ENCODE measurements at places on chromosomes 5 and 9. TPM values are rescaled to one million over a fixed set of nuclear protein-coding genes. Genes with fewer than 3 reads are reported as not detected.

Gene DDX4
- polyA plus RNA-seq, result not detected

Gene IER5L
- polyA plus RNA-seq, result 17.4 TPM

Gene CDH9
- polyA plus RNA-seq, result 19.9 TPM

Gene DDX46
- 58.6 TPM for polyA plus RNA-seq

Gene SMIM33
- not detected for polyA plus RNA-seq

Gene LRRC70
- 6.7 TPM for polyA plus RNA-seq

Gene CAPSL
- 5.1 TPM for polyA plus RNA-seq

Gene PCDHB10
- 10.5 TPM for polyA plus RNA-seq

Gene F2R
- polyA plus RNA-seq, result 61.9 TPM

Gene SLC6A18
- polyA plus RNA-seq, result 5.1 TPM

Gene SLC36A2
- 8.9 TPM for polyA plus RNA-seq

Gene DMRT3
- polyA plus RNA-seq, result 2.1 TPM

Gene INSYN2B
- 1.6 TPM for polyA plus RNA-seq

Gene BAAT
- 0.13 TPM for polyA plus RNA-seq

Gene PAPPA
- polyA plus RNA-seq, result 4.2 TPM

Gene PCDHGB3
- 2.8 TPM for polyA plus RNA-seq

Gene SLC6A3
- 0.64 TPM for polyA plus RNA-seq

Gene IFNA16
- not detected for polyA plus RNA-seq

Gene GAS1
- 52.7 TPM for polyA plus RNA-seq

Gene AQP3
- 46.7 TPM for polyA plus RNA-seq

Gene HAVCR2
- polyA plus RNA-seq, result 11.7 TPM

Gene NTNG2
- polyA plus RNA-seq, result 0.33 TPM

All from left renal pelvis (tissue), 4 donors.